ENCODE measurements at places on chromosomes 3 and 15.

- DNase-seq, result peak; percentile 31
These were observed 73.8 kb upstream of the ZBED2 start for GRCh38 chr3:111668888-111669488.

GRCh38 chr3:38245930-38246329, 19.7 kb upstream of the SLC22A13 start:
- DNase-seq, result no peak

GRCh38 chr15:59166601-59167265, 39.9 kb upstream of the LDHAL6B start:
- DNase-seq, result no peak

DNA sequence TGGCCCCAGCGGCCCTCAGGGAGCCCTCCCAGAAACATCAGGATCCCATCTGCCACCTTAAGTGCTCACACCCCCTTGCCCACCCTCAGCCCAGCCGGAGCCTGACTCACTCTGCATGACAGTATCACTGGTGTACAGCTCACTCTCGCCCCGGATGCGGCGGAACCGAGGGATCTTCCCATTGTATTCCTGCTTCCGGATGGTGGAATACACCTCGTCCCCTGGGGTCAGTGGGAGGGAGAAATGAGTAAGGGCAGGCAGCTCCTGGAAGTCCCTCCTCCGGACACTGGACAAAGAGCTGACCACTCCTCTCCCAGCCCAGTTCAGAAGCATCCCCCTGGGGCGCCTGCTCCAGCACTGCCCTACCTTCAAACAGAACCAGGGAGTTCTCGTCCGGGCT, 16.5 kb downstream of the SEMA7A start:
- DNase-seq, result no peak

DNA sequence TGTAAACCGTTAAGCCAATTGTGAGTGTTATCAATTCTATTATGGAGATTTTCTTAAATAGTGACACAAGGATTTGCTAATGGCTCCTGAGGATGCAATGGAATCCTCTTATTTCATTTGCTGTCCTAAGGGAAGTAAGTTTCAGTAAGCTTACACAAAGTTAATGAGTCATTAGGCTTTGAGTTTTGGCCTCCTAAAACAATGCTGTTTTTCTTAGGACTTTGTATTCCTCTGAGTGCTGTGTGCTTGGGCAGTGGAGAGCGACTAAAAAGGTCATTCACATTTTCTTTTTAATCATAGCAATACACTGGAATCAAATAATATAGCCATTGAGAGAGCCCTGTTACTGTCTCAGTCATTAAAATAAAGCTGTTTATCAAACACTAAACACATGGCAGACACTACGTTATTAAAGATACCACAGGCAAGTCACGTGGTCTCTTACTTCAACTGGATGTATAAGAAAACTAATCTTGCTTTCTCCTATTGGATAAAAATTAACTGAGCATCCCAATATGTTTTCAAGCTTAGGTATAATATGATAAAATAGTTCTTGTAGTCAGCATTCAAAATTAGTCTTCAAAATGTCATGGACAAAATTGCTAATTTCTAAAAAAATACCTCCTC, 290.8 kb downstream of the NLGN1 start:
- no peak for DNase-seq

GRCh38 chr3:71201939-71202338, 381.6 kb downstream of the FOXP1 start:
- no peak for DNase-seq

DNA sequence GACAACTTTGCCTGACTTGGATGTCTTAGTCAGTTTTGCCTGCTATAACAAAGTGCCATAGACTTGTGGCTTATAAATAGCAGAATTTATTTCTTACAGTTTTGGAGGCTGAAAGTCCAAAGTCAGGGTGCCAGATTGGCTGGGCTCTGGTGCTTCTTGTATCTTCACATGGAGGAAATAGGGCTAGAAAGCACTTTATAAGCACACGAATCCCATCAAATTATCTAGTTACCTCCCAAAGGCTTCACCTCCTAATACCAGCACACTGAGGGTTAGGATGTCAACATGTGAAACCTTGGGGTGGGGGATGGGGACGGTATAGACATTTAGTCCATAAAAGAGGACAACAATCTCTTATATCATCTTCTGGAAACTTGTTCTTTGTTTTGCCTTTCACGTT, 116.8 kb downstream of the SQOR start:
- no peak for DNase-seq

DNA sequence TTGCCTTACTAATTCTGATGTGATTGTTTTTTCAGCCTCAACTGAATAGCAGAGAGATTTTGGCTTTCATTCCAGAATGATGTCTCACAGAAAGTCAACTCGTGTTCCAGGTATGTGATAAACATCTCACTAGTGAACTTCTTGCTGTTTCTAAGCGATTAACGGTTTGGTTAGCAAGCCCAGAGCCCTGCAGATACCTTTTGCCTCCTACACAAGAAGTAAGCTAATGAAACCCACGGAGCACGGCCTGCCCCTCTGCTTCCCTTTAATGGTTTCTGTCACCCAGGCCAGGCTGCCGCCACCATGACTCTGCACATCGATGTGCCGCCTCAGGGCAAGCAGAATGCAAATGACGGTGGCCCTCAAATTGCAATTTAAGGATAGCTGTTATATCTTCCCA, 155.9 kb upstream of the ICE2 start:
- peak; percentile 29 for DNase-seq

- DNase-seq, result no peak
These were observed 19.5 kb downstream of the SMARCC1 start for GRCh38 chr3:47762233-47762632.

DNA sequence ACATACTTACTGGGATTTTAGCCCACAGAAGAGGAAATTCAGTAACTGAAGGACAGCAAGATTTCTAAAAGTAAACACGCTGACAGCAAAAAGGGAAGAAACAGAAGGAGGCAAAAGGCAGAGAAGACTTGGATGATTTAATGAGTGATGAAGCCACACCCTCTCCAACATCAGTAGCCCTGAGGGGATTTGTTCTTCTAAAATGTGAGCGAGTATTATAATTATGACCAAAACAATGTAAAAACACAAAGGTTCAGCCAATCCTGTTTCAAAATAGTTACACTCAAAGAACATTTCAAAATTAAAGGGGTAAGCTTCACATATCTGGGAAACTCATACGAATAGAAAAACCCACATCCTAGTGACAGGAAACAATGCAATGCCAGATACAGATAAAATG, 25.0 kb downstream of the MCCC1 start:
- peak; percentile 41 for DNase-seq

GRCh38 chr3:76178412-76178811, 393.1 kb upstream of the ZNF717 start:
- no peak for DNase-seq

DNA sequence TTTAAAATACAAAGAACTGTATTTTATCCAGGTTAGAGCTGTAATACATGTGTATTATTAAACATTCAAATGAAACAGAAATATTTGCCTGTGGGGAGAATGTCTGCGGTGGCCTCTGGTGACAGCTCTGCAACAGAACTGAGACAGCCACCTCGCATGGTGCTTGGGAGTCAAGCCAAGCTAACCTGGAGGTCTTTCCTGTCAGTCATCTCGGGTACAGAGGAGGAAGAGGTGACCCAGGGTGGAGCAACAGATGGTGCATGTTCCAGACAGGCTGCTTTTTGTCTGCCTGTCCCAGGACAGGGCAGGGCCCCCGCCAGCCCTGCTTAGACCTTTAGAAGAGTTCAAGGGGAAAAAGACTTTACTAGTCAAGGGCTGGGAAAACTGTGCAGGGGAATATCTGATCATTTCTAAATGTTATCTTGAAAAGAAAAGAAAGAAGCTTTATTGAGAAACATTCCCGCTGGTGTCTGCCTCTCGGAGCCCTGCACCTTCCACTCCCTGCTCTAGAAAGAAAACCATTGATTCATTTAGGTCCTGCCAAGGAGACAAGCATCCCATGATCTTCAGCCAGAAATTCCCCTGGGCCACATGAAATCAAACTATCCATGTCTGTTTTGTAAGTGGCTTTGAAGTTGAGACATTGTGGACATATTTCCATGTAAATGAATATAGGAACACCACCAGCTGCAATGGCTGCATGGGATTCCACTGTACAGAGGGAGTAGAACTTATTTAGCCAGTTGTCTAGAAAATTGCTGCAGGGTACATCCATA, 5.5 kb upstream of the NR2E3 start:
- DNase-seq, result no peak

DNA sequence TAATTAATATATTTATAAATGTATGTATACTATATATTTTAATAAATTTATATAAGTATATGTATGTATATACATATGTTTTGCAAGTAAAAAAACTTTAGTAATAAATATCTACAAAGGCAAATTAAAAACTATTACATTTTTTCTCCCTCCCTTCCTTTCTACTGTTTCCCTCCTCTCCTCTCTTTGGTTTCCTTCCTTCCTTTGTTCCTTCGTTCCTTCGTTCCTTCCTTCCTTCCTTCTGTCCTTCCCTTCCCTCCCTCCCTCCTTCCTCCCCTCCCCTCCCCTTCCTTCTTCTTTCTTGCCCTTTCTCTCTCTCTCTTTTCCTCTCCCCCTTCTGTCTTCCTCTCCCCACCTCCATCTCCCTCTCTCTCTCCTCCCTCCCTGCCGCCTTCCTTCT, 423.6 kb downstream of the LPP start:
- DNase-seq, result no peak

- DNase-seq, result peak; percentile 36
These were observed 243.5 kb downstream of the NFKBIZ start for GRCh38 chr3:102092617-102093466.

GRCh38 chr15:70635895-70636294, 127.5 kb downstream of the UACA start:
- DNase-seq, result no peak

DNA sequence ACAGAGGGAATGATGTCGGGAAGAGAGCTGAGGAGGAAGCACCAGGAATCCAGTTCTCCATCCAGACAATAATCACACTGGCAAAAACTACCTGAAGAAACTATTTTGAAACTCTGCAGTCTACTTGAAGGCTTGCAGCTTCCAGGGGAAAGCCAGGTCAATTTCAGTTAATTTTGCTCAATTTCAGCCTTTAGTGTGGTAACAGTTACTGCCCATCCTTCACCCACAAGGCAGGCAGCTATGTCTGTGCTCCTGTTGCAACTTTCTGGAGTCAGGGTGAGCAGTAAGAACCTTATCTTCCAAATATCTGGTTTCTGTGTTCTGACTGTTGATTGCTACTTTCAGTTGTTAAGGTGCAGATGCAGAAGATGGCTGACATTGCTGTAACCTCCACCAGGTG, 221.7 kb downstream of the ADAMTS17 start:
- DNase-seq, result no peak

DNA sequence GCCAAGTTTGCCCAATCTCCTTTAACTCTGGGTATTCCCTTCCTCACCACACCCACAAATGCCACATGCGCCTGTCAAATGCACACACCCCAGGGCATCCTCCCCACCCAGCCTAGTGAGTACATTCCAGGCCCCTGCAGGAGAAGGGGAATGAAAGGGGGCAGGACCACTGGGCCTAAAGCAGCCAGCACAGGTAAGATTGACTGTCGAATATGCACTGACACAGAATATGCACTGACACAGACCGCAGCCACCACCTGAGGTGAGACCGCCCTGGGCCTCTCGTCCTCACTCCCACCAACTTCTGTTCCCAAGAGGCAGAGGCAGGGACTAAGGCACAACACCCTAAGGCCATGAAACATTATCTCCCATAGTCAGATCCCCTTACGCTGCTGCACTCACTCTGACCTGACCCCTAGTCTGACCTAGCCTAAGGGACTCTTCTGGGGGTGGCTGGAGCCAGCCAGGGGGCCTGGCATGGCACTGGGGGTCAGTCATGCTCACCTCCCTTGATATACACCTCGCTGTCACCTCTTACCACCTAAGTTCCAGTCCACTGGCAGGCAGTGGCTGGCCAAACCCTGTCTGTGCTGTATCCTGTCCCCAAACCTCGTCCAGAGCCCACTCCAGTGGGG, 10.8 kb downstream of the AP3B2 start:
- DNase-seq, result no peak

DNA sequence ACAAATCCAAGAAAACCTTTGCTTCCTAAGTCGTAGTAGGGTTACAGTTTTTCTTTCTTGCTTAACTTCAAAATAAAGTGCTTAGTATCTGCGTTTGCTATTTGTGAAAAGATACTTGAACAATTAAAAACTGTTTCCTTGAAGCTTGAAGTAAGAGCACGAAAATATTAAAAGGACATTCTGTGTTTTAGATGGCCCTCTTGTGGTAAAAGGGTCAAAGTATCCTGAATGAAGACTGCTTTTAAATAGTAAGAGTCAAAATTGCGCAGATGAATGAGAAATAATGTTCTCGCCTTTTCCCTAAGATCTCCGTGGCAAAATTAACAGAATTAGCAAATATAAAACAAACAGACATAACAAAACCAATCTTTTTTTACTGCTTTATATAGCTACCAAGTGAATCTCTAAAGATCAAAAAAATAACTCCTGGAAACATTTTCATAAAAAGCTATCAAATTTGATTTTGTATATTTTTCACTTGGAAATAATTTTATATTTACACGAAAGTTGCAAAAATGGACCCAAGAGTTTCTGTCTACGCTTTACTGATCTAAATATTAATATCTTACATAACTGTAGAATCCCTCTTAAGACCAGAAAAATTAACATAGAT, 175.4 kb downstream of the MBNL1 start:
- peak; percentile 61 for DNase-seq

DNA sequence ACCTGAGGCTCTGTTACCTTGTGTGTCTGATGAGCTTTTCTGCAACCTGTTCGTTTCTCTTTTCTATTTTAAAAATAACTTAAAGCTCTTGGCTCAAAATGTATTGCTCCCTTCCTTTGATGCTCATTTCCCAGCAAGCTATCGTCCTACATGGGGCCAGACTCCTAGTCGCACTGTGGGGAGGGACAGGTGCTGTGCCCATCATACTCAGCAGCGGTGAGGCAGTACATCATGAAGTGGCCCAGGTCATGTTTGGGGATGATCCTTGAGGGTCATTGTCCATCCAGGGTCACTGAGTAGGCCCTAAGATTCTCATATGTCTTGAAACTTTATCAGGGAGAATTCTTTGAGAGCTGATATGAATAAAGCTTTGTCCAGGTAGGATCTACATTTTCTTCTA, 41.1 kb downstream of the PTH1R start:
- DNase-seq, result no peak

GRCh38 chr15:31486506-31486905, 159.9 kb downstream of the KLF13 start:
- no peak for DNase-seq

- peak; percentile 74 for DNase-seq
These were observed 353.3 kb downstream of the LPP start for GRCh38 chr3:188507244-188507720.

DNA sequence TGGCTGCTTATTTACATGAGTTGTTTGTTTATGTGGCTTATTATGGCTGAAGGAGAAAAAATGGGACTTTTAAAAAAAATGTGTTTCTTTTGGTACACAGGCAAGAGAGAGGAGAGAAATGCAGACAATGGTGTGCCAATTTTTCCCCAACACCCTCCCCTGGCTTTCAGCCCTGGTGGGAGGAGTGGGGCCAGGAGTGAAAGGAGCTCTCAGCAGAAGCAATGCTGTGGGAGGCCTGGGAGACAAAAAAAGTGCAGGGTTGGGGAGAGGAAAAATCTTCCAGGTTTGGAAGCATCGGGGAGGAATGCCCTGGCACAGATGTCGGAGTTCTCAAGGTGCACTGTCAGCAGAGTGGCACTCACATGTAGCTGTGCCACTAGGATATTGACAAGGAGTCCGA, 117.7 kb upstream of the FOXB1 start:
- no peak for DNase-seq

GRCh38 chr3:143989461-143989860, 17.8 kb downstream of the DIPK2A start:
- no peak for DNase-seq
